ENCODE measurements at places on chromosomes 1 and 21.

- no peak for DNase-seq
Observed at GRCh38 chr1:93344484-93344883, 1.2 kb upstream of the DR1 start.

DNA sequence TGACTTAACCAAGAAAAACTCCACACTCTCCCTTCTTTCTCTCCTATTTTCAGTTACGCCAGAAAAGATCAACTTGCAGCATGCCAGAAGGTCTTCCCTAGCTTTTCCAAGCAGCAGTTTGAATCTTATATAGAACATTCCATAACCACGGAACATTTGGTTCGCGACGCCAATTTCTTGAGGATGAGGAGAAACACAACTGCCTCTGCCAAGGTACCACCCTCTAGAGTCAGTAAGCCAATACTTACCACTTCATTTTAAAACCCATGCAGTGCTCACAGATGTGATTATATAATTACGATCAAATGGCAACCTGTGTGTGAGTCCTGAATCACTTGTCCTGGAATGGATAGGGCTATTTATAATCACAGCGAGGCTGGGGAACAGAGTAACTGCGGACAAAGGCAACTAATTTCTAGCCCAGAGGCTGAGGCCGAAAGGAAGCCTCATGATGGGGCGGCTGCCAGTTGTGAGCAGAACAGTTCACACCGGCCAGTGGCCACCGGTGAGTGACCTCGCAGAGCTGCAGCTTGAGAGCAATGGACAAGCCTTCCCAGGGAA lies 43.2 kb upstream of the BACE2 start:
- no peak for DNase-seq

GRCh38 chr1:10495952-10496351 lies 21.2 kb downstream of the PEX14 start:
- DNase-seq, result no peak

GRCh38 chr21:39705849-39706248 lies 39.1 kb upstream of the IGSF5 start:
- DNase-seq, result peak; percentile 47

- DNase-seq, result no peak
Observed at GRCh38 chr1:180278596-180279395, 48.7 kb downstream of the LHX4 start.

DNA sequence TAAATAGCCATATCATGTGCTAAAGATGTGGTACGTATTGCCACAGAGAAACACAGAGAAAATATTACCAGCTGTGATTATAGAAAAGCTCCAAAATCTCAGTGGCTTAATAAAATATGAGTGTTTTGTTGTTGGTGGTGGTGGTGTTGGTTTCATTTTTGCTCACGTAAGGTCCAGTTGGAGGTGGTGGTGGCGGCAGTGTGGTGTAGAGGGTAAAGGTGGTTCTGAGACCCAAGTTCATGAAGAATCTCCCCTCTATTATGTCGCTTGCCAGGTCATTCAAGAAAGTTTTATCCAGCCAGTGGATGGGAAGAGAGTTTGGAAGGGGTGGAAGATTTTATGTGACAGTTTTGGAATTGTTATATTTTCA lies 217.6 kb upstream of the SAMSN1 start:
- no peak for DNase-seq

DNA sequence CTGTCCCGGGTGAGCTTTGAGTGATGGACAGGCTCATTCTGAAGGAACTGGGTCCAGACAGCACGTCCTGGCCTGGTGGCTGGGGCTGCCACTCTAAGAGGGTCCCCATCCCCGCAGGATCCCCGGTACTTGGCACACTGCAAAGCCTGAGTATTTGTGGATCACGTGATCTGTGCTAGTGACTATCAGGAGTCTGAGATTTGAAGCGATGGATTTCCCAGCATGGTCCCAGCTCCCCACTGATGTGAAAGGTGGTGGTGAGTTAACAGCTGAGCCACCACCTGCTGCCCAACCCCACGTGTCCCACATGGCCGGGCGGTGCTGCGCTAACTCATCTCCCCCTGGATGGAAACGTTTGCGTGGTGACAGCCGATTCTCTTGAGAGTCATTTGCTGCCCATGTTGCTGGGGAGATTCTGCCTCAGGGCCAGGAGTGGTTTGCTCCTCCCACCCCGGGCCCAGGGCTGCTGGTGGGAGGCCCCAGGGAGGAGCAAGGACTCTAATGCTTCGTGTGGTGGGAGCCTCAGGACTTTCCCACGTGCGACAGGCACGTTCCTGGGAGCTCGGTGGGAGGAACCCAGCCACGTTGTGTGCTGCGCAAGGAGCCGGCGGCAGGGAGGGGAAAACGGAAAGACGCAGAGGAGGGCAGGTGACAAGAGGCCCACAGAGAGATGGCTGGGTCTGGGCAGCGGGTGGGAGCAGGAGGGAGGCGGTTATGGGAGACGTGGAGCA lies 15.1 kb downstream of the FAAP20 start:
- no peak for DNase-seq

GRCh38 chr1:158019171-158019868 lies 25.9 kb downstream of the KIRREL1 start:
- DNase-seq, result peak; percentile 96

DNA sequence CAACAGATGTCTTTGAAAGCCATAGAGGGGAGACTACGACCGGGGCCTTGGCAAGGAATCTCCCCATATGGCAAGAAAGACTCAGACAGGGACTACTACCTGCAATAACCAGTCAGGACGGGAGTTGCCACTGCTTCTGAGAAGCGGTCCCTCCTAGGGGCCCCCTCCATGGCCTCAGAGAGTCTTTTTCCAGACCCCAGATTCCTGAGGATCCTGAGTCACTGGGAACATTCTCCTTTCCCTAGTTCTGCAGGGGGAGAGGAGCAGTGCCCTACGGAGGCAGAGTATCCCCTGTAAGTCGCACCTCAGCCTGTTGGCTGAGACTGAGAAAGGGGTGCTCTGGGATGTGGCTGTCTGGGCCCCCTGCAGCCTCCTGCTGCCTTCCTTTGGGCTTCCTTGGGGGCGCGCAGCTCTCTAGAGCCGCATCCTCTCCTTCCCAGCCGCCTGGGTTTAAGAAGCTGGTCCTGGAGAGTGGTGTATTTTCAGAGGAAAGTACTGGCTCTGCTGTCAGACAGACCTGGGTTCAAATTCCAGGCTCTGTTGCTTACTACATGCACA lies 7.8 kb downstream of the GLIS1 start:
- DNase-seq, result no peak

- no peak for DNase-seq
Observed at GRCh38 chr1:210376836-210377372, 48.2 kb downstream of the HHAT start.

DNA sequence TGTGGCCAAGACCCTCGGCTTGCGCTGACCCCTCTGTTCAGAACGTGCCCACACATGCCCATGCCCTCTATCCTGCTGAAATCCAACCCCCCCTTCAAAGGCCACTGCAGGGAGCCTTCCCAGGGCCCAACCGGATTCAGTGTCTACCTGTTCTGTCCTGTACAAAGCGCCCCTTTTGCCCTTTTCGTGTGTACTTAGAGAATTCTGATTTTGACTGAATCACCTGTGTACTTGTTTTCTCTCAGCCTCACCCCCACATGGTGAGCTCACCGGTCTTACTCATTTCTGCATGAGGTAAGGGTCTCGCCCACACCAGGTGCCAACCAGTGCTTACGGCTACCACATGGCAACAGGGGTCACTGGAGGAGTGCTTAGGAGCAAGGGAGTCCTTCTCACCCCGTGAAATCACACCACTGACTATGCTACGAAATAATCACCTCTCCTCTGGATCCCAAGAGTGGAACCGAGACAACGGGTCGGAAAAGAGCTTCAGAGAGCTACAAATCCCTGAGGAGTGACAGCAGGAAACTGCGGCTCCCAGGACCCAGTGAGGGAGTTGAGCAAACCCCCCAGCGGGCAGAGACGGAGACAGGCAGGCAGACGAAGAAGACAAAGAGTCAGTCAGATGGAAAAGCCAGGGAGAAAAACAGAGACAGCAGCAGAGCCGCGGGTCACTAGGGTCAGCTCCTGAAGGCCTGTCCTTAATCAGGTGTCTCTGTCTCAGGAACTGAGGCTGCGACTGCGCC lies 2.1 kb upstream of the S100A2 start:
- DNase-seq, result peak; percentile 29

GRCh38 chr1:221149555-221150075 lies 270.4 kb downstream of the HLX start:
- no peak for DNase-seq
